ENCODE measurements at places on chromosomes 7 and 10. TPM values are rescaled to one million over a fixed set of nuclear protein-coding genes. Genes with fewer than 3 reads are reported as not detected.

HABP2 gene
- not detected for total RNA-seq

GIMAP8 gene
- 0.62 TPM for total RNA-seq

ASB4 gene
- not detected for total RNA-seq

BCL7B gene
- 28.3 TPM for total RNA-seq

BAMBI gene
- 12.0 TPM for total RNA-seq

TEX36 gene
- not detected for total RNA-seq

VAX1 gene
- total RNA-seq = not detected

PPRC1 gene
- 11.9 TPM for total RNA-seq

PNLIP gene
- not detected for total RNA-seq

CCSER2 gene
- total RNA-seq = 17.2 TPM

MGAM2 gene
- not detected for total RNA-seq

FRMPD2 gene
- total RNA-seq = not detected

TMEM130 gene
- total RNA-seq = 8.4 TPM

ADRB1 gene
- not detected for total RNA-seq

EDRF1 gene
- 9.4 TPM for total RNA-seq

FAM237B gene
- not detected for total RNA-seq

ZNF425 gene
- total RNA-seq = 3.5 TPM

SMARCD3 gene
- 41.3 TPM for total RNA-seq

SSC4D gene
- total RNA-seq = 0.37 TPM

OR2A42 gene
- total RNA-seq = not detected

PRPS1L1 gene
- total RNA-seq = not detected

R3HCC1L gene
- total RNA-seq = 10.0 TPM

ZNF467 gene
- total RNA-seq = 8.5 TPM

GHRHR gene
- total RNA-seq = not detected

ANXA7 gene
- 56.0 TPM for total RNA-seq

CDHR1 gene
- total RNA-seq = not detected

SLC39A12 gene
- total RNA-seq = not detected

TLX1 gene
- total RNA-seq = not detected

LRRC17 gene
- 229 TPM for total RNA-seq

PARP12 gene
- 11.9 TPM for total RNA-seq

MOGAT3 gene
- total RNA-seq = not detected
